ENCODE measurements at places on chromosomes 2 and 18.

DNA sequence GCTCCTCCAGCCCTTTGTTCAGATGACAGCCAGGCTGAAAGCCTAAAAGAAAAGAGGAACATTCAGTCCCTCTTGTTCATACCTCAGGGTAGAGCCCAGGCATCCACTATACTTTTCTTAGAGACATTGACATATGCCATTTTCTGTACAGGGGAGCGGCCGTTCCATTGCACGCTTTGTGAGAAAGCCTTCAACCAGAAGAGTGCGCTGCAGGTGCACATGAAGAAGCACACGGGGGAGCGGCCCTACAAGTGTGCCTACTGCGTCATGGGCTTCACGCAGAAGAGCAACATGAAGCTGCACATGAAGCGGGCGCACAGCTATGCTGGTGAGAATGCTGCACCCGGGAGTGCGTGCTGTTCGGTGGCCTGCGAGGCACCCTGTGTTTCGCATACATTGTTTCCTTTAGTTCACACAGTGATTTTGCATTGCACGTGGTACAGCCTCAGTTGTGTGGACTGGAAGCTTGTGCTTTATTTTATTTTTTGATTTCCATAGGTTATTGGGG, 138.2 kb downstream of the ZNF236 start:
- DNase-seq, result no peak

GRCh38 chr2:10978090-10978670, 66.4 kb downstream of the KCNF1 start:
- DNase-seq, result no peak

DNA sequence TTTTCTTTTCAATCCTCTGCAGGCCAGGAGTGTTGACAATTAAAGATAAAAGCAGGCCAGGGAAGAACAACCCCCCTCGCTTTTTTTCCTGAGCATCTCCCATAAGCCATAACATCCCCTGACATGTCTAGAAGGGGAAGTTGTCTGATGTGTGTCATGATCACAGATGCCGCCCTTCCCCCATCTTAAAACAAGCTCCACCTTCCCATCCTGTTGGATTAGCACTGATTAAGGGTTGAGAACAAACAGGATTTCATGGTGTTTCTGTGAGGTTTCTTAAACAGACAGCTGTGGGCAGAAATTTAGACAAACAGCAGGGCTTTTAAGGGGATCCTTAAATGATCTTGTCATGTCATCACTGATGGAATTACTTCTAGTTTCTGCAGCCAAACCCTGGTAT, 59.4 kb upstream of the UPP2 start:
- no peak for DNase-seq

DNA sequence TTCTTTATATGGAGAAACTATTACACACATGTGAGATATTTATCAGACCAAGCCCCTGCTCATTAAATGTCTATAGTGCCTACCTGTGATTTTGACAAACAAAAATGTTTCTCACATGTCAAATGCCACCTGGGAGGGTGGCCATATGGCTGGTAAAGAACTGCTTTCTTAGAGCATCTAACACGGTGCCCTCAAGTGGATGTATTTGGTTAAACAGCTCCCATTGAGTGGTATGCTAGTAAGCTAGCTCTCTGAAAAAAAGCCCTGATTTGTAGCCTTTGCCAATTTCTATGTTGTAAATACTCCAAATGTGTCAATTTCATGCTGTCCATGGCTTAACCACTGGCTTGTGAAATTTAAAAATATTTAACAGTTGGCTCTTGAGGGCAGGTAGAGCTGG, 94.6 kb downstream of the PMAIP1 start:
- no peak for DNase-seq

GRCh38 chr2:229081411-229081810, 189.7 kb downstream of the PID1 start:
- no peak for DNase-seq

DNA sequence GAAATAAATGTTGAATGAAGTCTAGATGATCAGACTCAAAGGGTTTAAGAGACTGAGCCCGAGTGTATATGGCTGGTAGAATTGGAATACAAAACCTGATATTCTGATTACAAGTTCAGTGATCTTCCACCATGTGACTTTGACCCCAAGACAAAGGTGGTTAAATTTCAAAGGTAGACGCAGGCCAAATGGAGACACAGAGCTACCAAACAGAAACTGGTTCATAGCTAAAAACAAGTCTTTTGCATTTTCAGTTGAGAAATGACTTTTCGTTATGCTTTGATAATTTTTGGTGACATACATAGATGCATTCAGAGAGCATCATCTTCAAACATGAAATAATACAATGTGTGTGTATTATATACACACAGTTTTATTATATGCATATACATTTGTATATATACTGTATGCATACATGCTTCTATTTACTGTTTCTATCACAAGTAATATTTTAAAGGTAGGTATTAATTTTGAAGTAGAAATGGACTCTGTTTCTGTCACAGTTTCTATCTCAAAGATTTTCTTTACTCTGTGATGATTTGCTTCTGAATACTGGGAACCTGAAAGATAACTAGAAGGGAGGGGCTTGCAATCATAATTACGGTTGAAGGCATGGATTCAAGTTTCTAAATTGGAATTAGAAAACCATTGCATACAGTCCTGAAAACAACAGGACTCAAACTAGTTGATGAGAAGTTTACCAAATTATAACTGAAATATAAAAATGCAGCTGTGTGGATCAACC, 142.3 kb downstream of the ABCA12 start:
- no peak for DNase-seq

DNA sequence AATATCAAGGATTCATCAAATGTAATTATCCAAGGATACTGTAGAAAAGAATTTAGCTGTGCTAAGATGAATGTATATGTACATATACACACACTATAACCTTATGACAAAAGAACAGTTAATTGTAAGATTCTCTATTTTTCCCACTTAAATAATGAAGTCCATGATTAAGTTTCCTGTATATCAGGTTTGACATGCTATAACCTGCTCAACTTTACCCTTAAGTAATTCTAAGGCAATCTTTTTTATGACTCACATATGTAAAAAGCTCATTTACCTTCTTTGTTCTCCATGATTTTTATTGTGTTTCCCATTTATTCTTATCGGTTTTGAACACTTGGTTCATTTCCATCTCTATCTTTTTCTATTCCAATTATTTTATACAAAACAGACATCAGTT, 1213.1 kb upstream of the SLC39A10 start:
- no peak for DNase-seq

GRCh38 chr18:56488739-56489138, 149.7 kb downstream of the TXNL1 start:
- no peak for DNase-seq

GRCh38 chr18:49699303-49699702, 114.0 kb downstream of the ACAA2 start:
- DNase-seq, result no peak

DNA sequence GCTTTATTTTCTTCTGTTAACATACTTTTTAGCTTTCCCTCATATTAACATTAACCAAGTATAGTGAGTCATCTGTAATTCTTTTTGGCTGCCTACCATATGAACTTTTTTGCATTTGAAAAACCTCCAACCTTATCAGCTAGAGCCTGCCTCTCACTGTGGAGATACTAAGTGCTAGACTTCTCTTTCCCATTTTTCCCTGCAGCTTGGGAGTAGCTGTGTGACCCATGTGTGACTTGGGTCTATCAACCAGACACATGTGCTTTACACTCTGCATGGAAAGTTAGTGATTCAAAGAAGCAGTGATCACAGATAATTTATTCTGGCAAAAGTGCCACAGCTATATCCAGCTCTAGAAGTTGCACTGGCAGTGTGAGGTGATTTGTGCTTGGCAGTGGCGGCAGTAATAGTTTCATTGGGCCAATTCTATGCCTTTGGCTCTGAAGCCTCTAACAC, 36.3 kb downstream of the PREPL start:
- no peak for DNase-seq

- no peak for DNase-seq
Measured at GRCh38 chr2:45258311-45258710, 249.1 kb upstream of the SIX2 start.

- no peak for DNase-seq
Measured at GRCh38 chr2:240213476-240214421, 73.3 kb upstream of the OTOS start.

DNA sequence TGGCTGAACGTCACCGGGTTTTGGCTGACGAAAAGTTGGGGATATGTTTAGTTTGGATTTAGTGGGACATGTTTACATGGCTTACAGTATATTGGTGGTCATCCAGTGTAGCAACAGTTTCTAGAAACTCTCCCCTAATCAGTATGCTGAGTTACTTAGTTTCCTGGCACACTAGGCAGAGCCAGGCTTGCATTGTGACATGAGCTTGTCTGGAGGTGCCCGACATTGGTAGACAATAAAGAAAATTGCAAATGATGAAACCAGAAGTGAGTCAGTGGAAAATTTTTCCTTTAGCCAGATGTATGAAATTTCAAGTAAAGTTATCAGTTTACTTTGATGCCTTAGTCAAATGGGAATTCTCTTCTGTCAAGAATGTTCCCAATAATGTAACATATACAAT, 276.1 kb downstream of the RDH14 start:
- no peak for DNase-seq

Measured in CD4-positive, alpha-beta T cell treated with Interleukin-4 for 1 hour (primary cell).